ENCODE measurements at places on chromosomes 6 and 20. TPM values are rescaled to one million over a fixed set of nuclear protein-coding genes. Genes with fewer than 3 reads are reported as not detected.

The CLPSL2 gene
- not detected for polyA plus RNA-seq

GRCh38 chr6:142886431-142887170 lies 58.4 kb downstream of the HIVEP2 start:
- no peaks in the 10 kb centered on the region for H3K36me3 ChIP-seq
- no peak overlapping the region for H3K27ac ChIP-seq

DNA sequence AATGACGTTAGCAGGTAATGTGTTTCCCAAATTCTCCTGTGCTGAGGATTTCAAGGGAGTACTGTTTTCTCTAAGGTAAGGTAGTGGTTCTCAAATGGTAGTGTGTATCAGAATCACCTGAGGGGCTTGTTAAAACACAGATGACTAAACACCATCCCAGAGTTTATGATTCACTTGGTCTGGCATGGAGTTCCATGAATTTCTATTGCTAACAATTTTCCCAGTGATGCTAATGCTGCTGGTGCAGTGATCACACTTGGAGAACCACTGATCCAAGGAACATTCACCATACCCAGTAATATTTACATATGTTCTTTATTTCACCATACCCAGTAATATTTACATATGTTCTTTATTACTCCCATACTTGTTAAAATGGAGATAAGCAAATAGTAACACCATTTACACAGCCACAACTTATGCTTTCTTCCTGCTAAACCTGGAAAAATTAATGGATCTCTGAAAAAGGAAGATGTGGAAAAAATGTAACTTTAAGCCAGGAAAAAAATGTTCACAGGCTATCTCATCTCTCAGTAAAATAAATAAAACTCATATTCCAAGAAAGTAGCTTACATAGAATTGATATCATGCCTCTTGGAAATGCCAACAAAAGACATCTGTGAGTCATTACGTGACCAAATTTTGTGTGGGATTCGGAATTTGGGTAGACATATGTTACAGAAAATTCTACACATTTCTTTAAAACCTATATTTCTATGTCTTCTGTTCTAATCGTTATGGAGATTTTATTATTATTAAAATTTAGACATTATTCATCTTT lies 129.5 kb downstream of the MMUT start:
- H3K27ac ChIP-seq: no peak overlapping the region
- no peak for DNase-seq
- no peaks in the 10 kb centered on the region for H3K4me1 ChIP-seq
- no peaks in the 10 kb centered on the region for H3K36me3 ChIP-seq
- H3K4me3 ChIP-seq: no peak overlapping the region

DNA sequence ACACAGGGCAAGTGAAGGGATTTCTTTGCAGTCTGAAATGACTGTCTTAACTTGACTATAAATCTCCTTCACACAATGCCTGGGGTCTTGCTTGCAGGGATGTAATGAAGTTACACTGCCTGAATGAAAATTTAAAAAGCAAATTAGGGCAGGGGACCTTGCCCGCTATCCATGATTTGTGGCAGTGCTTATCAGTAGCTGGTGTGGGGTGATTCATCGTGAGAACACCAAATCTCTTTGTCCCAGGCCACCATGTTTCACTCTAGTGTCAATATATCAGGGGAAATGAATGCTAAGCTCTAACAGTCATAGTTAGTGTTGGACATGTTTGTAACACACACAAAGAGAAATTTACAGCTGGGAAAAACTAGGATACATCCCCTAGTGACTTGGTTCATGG lies 713.7 kb upstream of the EPHA7 start:
- no peak overlapping the region for H3K27ac ChIP-seq
- DNase-seq: no peak
- H3K27me3 ChIP-seq: no peaks in the 10 kb centered on the region
- H3K36me3 ChIP-seq: no peaks in the 10 kb centered on the region
- no peak overlapping the region for H3K4me3 ChIP-seq

The SLC17A3 gene
- 8.3 TPM for polyA plus RNA-seq

DNA sequence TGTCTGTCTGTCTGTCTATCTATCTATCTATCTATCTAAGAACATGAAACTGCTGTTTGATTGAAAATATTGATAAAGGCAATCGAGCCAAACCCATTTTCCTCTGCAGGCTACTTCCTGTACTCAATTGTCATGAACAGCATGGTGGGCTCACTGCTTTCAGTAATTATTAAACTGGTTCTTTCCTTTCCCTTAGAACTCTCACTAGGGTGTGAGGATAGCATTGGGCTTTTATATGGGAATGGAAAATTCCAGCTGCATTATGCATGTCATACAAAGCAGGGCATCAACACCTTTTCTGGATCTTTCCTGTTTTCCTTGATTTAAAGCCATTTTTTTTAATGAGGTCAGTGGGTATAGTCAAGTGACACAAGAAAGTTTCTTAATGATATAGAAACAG lies 161.0 kb upstream of the SYNCRIP start:
- no peaks in the 10 kb centered on the region for H3K27me3 ChIP-seq
- H3K4me1 ChIP-seq: no peaks in the 10 kb centered on the region
- no peak for DNase-seq
- H3K27ac ChIP-seq: no peak overlapping the region
- no peaks in the 10 kb centered on the region for H3K36me3 ChIP-seq
- H3K4me3 ChIP-seq: no peak overlapping the region

DNA sequence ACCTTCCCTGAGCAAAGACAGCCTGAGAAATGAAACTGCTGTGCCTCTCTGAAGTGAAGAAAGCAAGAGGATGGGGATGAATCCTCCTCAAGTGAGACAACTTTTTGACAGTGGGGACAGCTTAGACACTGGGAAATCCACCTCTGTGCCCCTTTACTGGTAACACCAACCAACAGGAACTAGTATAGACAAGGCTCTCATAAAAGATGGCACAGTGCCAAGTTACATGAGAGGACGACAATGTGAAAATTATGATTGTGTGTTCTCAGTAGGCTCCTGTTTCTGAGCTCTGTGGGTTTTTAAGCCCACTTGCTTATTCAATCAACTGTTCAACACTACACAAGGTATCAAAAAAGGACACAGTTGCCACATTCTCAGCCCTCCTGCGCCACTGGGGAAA lies 41.6 kb upstream of the LYRM2 start:
- H3K27me3 ChIP-seq: no peaks in the 10 kb centered on the region
- H3K27ac ChIP-seq: no peak overlapping the region
- no peak overlapping the region for H3K4me3 ChIP-seq
- peaks cover 76% of the 10 kb centered on the region for H3K36me3 ChIP-seq

The SPATA25 gene
- polyA plus RNA-seq: 0.80 TPM

- no peak for DNase-seq
- H3K4me1 ChIP-seq: peaks cover 16% of the 10 kb centered on the region
- no peaks in the 10 kb centered on the region for H3K27me3 ChIP-seq
- H3K36me3 ChIP-seq: peaks cover 1% of the 10 kb centered on the region
Measured at GRCh38 chr20:38764567-38765318, 16.5 kb downstream of the ACTR5 start.

- H3K4me3 ChIP-seq: no peak overlapping the region
- H3K36me3 ChIP-seq: no peaks in the 10 kb centered on the region
- peaks cover 2% of the 10 kb centered on the region for H3K4me1 ChIP-seq
- DNase-seq: no peak
- no peak overlapping the region for H3K27ac ChIP-seq
- H3K27me3 ChIP-seq: no peaks in the 10 kb centered on the region
Measured at GRCh38 chr6:168155821-168156741, 77.1 kb upstream of the FRMD1 start.

DNA sequence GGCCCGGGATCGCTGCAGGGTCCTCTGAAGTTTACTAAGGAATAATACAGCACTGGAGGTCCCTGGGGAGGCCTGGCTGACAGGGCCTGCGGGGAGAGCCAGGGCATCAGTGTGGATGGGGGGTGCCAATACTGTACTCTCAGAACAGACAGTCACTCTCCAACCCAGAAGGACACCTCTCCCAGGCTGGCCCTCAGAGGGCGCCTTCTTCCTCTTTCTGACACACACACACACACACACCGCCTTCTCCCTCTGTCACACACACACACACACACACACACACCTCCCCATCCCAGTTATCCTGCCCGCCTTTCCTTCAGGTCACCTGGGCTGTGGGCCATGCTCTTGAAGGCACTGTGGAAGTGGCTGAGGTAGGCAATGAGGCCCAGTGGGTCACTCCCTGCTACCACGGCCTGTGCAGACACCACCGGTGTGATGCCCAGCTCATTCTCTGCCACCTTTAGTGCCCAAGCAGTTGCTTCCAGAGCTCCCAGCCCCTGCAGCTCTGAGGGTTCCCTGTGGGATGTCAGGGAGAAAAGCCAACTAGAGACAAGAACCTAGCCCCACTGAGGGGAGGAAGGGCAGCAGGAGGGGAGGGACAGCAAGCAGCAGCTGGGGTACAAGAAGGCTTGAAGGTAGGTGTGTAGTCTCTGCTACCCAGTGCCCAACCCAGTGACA lies 7.5 kb downstream of the SMPD2 start:
- H3K36me3 ChIP-seq: peaks cover 3% of the 10 kb centered on the region
- DNase-seq: no peak
- no peaks in the 10 kb centered on the region for H3K4me1 ChIP-seq
- H3K27me3 ChIP-seq: no peaks in the 10 kb centered on the region
- H3K27ac ChIP-seq: no peak overlapping the region

The ZC3H12D gene
- 0.07 TPM for polyA plus RNA-seq

- no peak for DNase-seq
- peaks cover 14% of the 10 kb centered on the region for H3K4me1 ChIP-seq
- no peaks in the 10 kb centered on the region for H3K27me3 ChIP-seq
- no peaks in the 10 kb centered on the region for H3K36me3 ChIP-seq
Measured at GRCh38 chr6:135251498-135252441, 70.7 kb downstream of the MYB start.

DNA sequence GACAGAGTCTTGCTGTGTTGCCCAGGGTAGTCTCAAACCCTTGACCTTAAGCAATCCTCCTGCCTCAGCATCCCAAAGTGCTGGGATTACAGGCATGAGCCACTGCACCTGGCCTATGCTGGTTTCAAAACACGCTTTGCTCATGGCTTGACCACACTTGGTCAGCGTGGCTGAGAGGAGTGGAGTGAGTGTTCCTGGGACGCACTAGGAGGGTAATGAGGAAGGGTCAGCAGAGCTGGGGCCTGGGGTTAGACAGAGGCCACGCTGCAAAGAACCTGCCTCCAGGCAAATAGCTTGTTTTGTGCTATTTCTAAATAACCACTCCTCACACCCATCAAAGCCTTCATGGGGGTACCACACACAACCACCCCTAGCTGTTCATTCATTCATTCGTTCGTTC lies 77.9 kb upstream of the TOX2 start:
- no peaks in the 10 kb centered on the region for H3K27me3 ChIP-seq
- no peak overlapping the region for H3K27ac ChIP-seq
- H3K4me3 ChIP-seq: no peak overlapping the region
- no peak for DNase-seq
- no peaks in the 10 kb centered on the region for H3K4me1 ChIP-seq

DNA sequence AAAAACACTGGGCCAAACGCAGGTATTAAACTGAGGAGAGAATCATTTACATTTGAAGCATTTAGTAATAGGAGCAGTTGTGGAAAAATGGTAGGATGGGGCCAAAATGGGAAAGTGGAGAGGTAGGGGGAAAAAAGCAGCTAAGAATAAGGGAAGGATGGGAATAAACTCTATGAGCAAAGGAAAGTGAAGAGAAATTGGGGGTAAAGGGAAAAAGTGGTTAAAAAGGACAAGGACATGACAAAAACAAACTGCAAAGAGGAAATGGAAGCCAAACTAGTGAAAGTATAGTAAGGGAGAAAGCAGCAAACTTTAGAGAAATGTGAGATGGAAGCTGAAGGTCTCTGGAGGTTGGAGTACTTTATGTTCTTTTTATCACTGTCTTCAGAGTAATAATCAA lies 6.2 kb upstream of the ZSCAN16 start:
- H3K27me3 ChIP-seq: no peaks in the 10 kb centered on the region
- no peak for DNase-seq
- no peak overlapping the region for H3K4me3 ChIP-seq
- H3K4me1 ChIP-seq: no peaks in the 10 kb centered on the region
- no peak overlapping the region for H3K27ac ChIP-seq
- peaks cover 19% of the 10 kb centered on the region for H3K36me3 ChIP-seq

The TRIM15 gene
- polyA plus RNA-seq: 2.8 TPM
